Activated T-helper 17 cell treated with anti-CD3 and anti-CD28 coated beads, Interleukin-2, amount 50 U/mL, for 72 hours (primary cell): ENCODE measurements at places on chromosomes 3 and 15. TPM values are rescaled to one million over a fixed set of nuclear protein-coding genes. Genes with fewer than 3 reads are reported as not detected.

- ATAC-seq: peak; percentile 86
Measured at GRCh38 chr15:52378746-52379394, 83.3 kb upstream of the MYO5C start.

DNA sequence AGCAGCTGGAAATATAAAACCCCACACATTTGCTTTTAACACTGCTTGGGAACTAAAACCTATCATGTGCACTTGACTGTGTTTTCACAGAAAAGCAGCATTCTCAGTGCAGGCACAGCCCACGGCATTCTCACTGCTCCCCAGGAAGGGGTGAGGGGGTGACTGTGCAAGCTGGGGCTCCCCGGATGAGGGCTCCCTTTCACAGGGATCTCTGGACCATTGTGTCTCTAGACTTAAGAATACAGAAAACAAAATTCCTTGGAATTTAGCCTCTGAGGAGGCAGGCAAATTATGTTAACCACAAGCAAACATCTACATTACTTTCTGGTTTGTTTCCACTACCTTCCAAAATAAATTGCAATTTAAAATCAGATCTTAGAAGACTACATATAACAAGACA is 100.3 kb downstream of the FSIP1 start:
- ATAC-seq: no peak

DNA sequence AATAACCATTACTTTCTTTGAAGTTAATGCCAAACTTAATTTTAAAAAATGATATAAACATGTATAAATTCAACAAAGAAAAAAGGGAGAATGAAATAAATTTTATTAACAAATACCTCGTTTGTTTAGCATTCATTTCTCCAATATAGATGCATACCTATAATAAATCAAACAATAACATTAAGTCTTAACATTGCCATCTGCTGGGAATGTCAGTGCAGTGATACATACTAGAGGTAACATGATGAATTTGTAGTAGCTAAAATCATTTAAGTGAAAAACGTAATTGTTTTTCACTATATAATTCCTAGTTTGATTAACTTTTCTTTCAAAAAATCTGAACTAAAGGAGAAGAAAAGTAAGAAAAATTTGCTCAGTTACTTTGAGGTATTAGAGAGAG is 340.2 kb upstream of the CBLB start:
- no peak for ATAC-seq

DNA sequence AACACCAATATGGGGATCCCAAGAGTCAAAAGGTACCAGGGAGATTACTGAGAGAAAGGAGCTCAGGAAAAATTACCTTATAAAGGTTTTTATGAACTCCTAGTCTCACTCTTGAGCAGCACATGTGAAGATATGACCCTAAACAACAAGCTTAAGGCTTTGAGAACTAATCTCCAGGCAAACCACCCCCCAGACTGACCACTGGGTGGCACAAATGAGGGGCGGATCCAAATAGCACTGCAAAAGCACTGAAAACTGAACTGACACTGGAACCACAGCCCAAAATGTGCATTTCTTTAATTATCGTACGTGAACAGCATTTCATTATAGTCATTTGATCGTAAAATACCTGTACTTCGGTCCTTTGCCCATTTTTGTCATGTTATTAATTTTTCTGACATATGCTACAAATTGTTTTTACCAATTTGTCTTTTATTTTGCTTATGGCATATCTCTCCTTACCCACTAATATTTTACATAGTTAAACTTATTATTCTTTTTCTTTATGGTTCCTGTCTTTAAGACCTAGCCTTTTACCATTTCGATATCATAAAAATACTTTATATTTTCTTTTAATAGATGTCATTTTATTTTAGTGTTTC is 31.5 kb upstream of the TFDP2 start:
- ATAC-seq: no peak

GRCh38 chr3:70740872-70741271 is 428.4 kb upstream of the MDFIC2 start:
- ATAC-seq: no peak

Gene ACTC1
- total RNA-seq: not detected
